ENCODE measurements at places on chromosomes 3 and 15.

- DNase-seq = no peak
Measured at GRCh38 chr3:69986419-69986818, 13.1 kb upstream of the SAMMSON start.

- DNase-seq = no peak
Measured at GRCh38 chr15:99502182-99502581, 63.6 kb upstream of the MEF2A start.

- DNase-seq = no peak
Measured at GRCh38 chr3:112348943-112349342, 16.0 kb downstream of the CD200 start.

DNA sequence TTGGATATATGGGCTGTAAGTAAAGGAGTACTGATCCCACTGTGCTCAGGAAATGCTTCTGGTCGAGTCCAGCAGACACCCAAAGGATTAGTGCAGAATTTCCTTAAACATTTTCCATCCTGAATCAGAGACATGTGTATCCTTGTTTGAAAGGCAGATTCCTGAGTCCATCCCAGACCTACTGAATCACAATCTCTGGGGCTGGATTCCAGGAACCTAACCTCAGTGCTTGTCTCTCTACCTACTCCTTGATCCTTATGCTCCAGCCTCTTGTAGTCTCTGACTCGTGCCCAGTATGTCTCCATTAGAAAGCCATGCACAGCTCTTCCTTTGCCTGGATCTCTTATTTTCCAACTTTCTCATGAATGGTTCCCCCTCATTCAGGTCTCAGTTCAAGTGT lies 585.8 kb downstream of the NLGN1 start:
- no peak for DNase-seq

DNA sequence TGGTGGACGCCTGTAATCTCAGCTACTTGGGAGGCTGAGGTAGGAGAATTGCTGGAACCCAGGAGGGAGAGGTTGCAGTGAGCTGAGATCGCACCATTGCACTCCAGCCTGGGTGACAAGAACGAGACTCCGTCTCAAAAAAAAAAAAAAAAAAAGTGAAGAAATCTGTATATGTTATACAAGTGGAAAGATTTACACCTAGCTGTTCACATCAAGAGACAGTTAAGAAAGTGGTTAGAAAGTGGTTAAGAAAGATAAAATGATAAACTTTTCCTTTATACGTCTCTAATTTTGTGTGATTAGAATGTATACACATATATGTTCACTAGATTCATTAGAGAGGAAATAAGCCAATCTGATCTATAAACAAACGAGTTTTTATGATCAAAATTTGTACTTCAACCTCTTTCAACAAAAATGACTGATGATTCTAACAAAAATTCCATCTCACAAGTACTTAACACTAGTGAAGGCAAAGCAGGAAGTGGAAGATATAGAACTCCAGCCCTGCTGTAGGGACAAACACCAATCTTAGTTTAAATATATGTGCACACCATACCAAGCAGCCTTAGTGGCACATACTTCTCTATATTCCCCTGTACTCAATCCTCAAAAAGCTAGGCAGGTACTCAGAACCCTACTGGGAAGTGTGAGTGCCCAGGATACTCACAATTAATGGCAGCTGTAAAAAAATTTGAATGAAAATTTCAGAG lies 51.2 kb downstream of the RAF1 start:
- no peak for DNase-seq

GRCh38 chr15:98896002-98896721 lies 111.4 kb downstream of the PGPEP1L start:
- DNase-seq = no peak

- no peak for DNase-seq
Measured at GRCh38 chr15:57655809-57656208, 50.7 kb upstream of the POLR2M start.

GRCh38 chr15:42137461-42138261 lies 18.8 kb downstream of the PLA2G4F start:
- no peak for DNase-seq

GRCh38 chr3:115388166-115388565 lies 235.1 kb upstream of the GAP43 start:
- no peak for DNase-seq

DNA sequence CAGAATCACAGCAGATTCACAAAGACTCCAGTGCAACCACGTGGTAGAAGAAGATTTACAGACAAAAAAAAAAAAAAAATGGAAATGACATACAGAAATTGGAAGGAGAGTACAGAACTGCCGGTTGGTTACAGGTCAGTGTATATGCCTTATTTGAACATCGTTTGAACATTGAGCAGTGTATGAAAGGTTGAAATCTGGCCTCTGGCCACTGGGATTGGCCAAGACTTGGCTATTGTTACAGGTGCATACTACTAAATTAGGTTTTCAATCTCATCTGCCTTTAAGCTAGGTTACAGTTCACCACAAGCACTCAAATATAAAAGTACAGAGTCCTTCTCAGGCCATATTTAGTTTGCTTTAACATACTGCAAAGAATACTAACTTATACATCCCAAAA lies 59.8 kb downstream of the THBS1 start:
- DNase-seq = no peak

- DNase-seq = no peak
Measured at GRCh38 chr3:158912621-158913020, 110.8 kb downstream of the MFSD1 start.

DNA sequence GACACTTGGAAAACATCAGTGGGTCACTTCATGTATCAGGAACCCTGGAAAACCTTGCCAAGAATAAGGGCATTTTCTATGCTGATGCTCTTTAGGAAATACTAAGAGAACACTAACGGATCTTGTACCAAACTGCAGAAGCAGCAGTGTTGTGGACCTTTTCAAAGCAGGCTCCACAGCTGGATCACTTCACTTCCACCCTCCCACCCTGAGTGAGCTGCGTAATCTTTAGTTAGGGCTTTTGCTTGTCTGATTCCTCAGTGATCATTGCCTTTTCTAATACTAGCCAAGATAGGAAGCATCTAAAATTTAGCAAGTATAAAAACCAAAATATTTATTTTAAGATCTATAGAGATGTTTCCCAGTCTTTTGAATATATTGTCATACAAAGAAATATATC lies 229.0 kb downstream of the EPHA6 start:
- DNase-seq = no peak

- DNase-seq = no peak
Measured at GRCh38 chr3:80405618-80406017, 637.8 kb upstream of the ROBO1 start.

GRCh38 chr3:13013566-13013965 lies 59.7 kb downstream of the IQSEC1 start:
- no peak for DNase-seq

GRCh38 chr15:81749716-81750375 lies 296.0 kb downstream of the MEX3B start:
- DNase-seq = no peak

- no peak for DNase-seq
Measured at GRCh38 chr3:147354623-147355022, 51.7 kb downstream of the ZIC4 start.

DNA sequence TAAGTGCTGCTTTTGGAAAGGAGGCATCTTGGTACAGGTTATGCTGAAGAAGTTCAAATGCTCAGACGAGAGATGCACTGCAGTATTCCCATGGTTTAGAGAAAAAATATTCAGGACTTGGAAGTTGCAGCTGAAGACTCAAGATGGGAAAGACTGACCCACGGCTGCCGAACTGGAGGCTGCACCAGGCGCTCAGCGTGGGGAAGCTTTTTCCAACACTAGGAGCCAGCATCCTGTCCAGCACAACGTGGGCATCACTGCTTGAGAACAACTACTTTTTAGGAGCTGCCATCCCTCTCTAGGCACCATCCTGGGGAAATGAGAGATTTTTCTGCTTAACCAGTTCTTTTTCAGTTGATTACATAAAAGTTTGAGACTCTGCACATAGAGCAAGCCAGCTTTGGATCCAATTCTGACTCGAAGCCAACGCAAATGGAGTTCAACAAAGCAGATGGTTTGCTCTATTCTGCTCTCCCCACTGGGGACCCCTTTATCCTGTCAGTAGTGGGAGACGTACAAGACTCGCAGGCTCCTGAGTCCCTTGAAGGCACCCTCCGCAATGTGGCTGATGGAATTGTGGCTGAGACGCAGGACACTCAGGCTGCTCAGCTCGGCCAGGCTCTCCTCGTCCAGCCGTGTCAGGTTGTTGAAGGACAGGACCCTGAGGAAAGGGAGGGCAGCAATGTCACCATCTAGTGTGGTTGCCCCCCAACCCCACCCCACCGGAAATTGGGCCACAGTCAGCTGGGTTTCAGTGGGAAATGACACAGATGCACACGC lies 93.8 kb downstream of the LRIG1 start:
- no peak for DNase-seq

DNA sequence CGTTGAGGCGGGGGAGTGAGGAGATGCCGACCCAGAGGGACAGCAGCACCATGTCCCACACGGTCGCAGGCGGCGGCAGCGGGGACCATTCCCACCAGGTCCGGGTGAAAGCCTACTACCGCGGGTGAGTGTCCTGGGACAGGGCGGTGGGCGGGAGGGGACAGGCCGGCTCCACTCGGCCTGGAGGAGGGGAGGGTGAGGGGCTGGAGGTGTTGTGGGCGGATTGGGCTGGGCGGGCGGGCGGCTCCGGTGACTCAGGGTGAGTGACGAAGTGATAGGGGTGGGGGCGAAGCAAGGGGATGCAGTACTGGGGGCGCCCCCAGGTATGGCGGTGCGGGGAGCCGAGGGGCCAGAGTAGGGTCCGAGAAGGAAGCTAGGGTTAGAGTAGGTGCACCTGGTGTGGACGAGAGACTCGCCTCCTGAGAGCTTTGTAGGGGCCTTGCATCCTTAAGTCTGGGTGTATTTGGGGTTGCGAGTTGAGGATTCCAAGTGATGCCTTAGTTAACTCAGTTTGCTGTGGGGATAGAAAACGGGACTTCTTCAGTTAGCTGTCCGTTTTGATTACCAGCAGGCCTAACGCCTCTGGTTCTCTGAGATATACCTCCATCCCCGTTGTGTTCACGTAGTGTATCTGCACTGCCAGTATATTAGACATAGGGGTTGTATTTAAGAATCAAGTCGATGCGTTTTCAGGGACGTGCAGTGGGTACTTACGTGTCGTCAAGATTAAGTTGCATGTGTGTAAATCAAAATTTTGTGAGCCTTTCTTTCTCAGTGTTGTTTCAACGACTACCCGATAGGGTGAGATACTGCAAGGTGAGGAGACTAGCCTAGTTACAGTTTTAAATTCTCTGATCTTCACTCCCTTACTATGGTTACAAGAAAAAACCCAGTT lies 670 bp downstream of the PRKCI start:
- peak; percentile 50 for DNase-seq

DNA sequence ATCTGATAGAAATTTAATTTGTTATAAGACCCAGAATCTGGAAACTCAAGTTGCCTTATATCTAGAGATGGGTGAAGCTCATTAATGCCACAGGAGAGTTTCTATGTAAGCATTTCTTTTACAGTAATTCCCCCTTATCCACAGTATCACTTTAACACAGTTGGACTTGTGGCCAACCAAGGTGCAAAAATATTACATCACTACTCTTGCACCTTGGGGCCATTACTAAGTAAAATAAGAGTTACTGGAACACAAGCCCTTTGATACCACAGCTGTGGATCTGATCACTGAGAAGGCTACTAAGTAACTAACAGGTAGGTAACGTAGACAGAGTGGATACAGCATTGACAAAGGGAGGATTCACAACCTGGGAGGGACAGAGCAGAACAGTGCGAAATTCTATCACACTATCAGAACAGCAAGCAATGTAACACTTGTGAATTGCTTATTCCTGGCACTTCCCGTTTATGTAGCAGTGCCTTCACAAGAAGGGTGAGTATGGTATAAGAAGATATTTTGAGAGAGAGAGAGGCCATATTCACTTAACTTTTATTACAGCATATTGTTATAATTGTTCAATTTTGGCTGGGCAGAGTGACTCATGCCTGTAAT lies 33.9 kb upstream of the TOPBP1 start:
- DNase-seq = no peak

- DNase-seq = no peak
Measured at GRCh38 chr3:45779746-45780735, 16.3 kb downstream of the SLC6A20 start.

- peak; percentile 39 for DNase-seq
Measured at GRCh38 chr3:56467108-56467507, 1.2 kb downstream of the ERC2 start.

- DNase-seq = no peak
Measured at GRCh38 chr15:60496853-60497252, 17.9 kb upstream of the ICE2 start.

DNA sequence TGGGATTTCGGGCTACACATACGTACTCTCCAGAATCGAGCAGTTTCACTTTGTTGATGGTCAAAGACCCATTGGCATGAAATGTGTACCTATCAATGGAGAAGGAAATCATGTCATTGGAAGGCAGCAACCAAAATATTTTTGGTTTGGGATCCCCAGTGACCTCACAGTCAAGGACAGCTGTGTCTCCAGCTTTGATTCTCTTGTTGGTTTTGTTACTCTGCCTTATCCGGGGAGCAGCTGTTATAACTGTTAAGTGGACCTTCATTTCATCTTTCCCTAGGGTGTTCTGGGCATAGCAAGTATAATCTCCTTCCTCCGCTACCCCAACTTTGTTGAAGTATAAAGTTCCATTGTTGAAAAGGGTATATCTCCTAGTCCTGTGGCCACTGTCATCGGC lies 23.0 kb downstream of the IGSF10 start:
- DNase-seq = no peak

- DNase-seq = no peak
Measured at GRCh38 chr3:25049304-25049703, 378.8 kb upstream of the RARB start.

DNA sequence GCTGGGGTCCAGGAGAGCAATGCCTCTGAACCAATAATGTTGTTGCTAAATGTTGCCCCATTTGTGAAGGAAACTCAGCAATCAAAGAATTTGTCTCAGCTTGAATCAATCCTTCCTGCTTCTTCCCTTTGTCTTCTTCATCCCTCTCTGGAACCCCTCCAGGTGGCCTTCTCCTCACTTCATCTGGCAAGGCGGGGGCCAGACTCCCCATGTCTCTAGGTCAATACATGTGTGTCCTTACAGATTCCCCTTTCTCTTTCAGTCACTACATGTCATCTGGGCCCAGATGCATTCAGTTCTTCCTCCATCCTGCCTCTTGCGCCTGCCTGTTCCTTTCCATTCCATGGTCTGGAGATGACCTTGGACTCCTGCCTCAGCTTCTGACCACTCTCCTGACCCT lies 8.0 kb upstream of the LTF start:
- DNase-seq = no peak

DNA sequence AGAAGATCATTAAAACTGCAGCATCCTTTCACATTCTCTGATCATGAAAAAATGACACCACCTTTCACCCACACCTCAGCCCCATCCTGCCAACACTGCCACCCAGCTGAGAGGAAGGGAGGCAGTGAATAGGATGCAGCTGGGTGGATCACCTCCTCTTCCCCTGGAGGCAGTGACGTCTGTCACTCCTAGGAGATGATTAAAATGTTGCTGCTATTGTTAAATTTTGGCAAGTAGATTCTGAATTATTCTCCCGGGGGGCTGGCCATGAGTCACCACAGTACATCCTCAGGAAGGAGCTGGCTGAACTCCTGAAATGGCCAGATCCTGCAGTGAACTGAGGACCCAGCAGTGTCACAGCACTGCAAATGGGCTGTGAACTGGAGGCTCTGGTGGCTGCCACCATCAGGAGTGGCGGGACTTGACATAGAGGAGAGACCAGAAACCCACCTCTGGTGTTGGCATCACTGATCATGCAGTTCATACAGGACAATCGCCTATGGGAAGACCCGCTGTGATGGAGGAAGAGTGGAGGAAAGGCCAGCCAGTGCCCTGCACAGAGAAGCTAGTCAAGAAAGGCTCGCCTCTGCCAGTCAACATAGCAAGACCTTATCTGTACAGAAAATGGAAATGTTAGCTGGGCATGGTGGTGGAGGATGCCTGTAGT lies 199.1 kb downstream of the FAM43A start:
- no peak for DNase-seq

GRCh38 chr3:197336348-197336747 lies 37.9 kb upstream of the DLG1 start:
- DNase-seq = no peak

Data from hypothalamus (tissue), 51 donors.